ENCODE measurements at places on chromosomes 7 and 10.
A peak's percentile ranks its signal among the peaks of the same experiment; 100 is the strongest.

DNA sequence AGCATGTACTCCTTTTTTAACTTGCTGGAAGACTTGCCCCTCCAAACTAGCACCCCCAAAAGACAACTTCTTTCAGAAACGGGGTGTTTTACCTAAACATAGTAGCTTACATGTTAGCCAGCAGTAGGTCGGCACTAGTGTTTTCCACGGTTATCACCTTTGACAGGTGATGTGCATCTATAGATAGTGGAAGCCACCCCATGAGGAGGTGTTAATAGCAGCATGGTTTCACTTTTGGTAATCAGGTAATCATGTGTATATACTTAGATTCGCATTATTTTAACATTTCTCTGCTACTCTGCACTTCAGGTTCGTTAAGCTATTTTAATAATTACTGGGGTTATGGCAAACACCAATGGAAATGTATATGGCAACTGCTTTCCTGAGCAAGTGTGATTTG lies 17.6 kb downstream of the SRI start:
- no peak for DNase-seq

GRCh38 chr10:35913628-35914027 lies 271.5 kb upstream of the FZD8 start:
- no peak for DNase-seq

GRCh38 chr10:53162856-53163255 lies 390.3 kb upstream of the MBL2 start:
- DNase-seq = no peak

- peak; percentile 3 for DNase-seq
Observed at GRCh38 chr10:61140765-61141392, 196.9 kb upstream of the RHOBTB1 start.

GRCh38 chr10:12726971-12727831 lies 274.3 kb downstream of the CCDC3 start:
- no peak for DNase-seq

DNA sequence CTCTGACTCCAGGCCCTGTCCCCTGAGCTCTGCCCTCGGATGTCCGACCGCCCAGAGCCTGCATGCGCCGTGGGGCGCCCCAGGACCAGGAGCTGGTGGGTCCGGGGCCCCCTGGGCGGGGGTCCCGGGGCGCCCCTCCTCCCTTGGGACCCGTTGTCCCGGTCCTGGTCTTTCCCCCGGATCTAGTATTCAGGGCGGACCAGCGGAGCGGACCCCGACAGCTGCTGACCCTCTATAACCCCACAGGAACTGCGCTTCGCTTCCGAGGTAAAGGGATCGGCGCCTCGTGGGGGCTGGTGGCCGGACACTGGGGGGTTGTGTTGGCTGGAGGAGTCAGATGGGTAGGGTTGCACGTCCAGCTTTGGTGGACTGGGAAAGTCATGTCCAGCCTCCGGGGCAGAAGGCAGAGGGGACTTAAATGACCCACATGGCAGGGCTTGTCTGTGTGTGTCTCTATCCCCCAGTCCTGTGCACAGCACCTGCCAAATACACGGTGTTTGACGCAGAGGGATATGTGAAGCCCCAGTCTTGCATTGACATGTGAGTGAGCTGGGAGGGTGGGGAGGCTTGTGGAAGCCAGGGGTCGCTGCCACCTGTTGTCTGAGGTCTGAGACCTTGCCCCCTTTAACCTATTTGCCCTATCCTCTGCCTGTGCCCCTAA lies 520 bp downstream of the MOSPD3 start:
- no peak for DNase-seq

- DNase-seq = no peak
Observed at GRCh38 chr7:80851896-80852476, 66.9 kb downstream of the SEMA3C start.

- no peak for DNase-seq
Observed at GRCh38 chr7:30912986-30913811, 1.5 kb downstream of the AQP1 start.

GRCh38 chr7:156005202-156005691 lies 193.0 kb upstream of the SHH start:
- DNase-seq = no peak

- no peak for DNase-seq
Observed at GRCh38 chr7:73623798-73624668, at the start of gene MLXIPL. Gene MLXIPL (minus strand): TSS chr7:73624522. CDS start chr7:73624492, 30 bp downstream.

DNA sequence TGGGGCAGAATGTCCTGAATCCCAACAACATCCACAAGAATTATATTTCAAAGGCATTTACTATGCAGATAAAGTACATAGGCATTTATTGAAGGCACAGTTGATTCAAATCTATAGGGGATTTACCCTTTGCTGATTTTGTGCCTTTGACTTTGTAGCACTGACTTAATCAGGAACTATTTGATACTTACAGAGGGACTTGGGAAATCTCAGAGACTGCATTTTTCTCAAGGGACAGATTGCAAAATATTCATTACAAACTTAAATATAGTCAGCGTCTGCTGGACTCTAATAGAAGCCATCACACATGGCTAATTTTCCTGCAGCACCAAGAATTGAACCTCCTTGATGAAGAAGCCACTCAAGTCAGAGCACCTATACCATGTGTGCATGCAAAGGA lies 44.9 kb downstream of the FAS start:
- no peak for DNase-seq

DNA sequence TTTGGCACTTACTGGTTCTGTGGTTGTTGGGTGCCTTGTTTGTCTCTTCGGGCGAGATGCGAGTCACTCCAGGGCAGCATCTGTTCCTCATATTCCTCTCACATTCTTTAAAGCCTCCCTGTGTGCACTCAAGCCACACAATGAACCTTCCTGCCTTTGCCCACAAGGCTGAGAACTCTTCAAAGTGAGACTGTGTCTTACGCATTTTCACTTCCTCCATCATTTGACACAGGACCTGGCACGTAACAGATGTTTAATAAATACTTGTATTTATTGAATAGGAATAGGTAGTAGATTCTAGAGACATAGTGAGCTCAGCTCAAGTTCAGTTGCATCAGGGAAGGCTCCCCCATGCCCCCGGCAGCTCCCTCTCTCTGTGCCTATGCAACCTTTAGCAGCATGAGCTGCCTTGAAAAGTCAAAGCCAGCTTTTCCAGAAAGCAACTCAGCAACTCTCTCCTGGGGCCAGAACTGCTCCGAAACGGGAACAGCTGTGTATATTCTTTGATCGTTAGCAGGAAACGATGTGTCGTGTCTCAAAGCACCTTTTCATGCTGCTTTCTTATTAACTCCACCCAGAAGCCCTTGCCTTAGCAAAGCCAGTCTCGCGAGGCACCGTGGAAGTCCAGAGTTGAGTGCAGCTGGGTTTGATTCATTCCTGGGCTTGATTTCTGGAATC lies 97.5 kb downstream of the PFKFB3 start:
- peak; percentile 36 for DNase-seq

- peak; percentile 28 for DNase-seq
Observed at GRCh38 chr7:1939434-1940401, 269.6 kb downstream of the ELFN1 start.

DNA sequence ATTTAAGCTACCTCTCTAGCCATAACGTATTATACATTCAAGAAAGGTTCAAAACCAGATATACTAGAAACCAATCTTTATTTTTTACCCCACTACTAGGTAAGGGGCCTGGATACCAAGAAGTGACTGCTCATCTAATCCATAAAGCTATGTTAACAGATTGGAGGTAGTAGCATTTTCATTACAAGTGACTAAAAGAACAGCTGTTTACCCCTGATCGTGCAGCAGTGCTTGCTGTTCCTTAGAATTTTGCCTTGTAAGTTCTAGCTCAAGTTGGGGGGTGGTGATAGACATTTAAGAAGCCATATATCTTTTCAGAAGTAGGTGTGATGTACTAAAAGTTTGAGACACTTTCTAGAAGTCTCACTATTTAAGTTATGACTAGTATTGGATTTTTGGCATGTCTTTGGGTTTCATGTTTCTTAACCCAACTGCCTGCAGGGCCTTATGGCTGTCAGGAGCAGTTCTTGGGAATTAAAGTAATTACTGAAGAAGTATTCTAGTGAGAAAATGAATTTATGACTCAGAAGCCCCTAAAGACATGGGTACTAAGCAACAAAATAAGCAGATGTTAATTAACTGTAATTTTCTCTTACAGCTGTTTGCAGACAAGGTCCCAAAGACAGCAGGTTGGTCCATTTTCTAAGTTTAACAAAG lies 2.3 kb downstream of the PPIA start:
- no peak for DNase-seq

- no peak for DNase-seq
Observed at GRCh38 chr7:29622335-29623265, 59.0 kb downstream of the PRR15 start.

- no peak for DNase-seq
Observed at GRCh38 chr7:127911968-127912511, 119.2 kb downstream of the LRRC4 start.

GRCh38 chr10:119326167-119326566 lies 118.8 kb downstream of the GRK5 start:
- no peak for DNase-seq

GRCh38 chr7:39043531-39043930 lies 65.8 kb downstream of the POU6F2 start:
- no peak for DNase-seq

DNA sequence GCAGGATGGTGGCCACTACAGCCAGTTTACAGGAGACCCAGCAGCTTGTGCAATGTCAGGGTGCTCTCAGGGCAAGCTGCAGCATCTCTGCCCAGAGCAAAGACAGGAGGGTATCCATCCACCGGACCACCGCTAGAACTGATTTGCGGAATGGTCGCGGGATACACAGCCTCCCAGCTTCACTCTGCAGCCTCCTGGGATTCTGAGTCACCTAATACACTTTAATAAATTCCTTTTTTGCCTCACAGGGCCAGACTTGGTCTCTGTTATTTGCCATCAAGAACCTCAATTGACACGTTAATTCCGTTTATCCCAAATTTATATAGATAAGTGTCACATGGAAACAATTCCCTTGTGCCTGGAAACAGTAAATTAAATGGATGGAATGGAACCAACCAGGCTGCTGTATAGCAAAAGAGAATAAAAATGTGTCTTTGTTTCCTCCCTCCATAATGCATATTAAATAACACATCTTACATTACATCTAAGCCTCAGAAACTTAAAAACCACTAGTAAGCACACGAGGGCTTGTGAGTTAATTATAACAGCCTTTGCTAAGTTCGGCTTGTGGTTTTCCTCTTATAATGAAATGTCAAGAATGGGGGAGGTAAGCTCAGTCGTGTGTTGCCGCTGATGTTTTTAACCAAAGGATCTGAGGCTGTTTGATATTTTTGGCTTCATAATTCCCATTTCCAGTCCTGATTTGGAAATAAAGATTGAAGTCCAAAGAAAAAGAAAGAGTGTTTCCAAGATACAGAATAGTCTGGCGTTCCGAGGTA lies 52.1 kb downstream of the ADRB1 start:
- no peak for DNase-seq

GRCh38 chr7:55130395-55131141 lies 111.8 kb downstream of the EGFR start:
- DNase-seq = no peak

DNA sequence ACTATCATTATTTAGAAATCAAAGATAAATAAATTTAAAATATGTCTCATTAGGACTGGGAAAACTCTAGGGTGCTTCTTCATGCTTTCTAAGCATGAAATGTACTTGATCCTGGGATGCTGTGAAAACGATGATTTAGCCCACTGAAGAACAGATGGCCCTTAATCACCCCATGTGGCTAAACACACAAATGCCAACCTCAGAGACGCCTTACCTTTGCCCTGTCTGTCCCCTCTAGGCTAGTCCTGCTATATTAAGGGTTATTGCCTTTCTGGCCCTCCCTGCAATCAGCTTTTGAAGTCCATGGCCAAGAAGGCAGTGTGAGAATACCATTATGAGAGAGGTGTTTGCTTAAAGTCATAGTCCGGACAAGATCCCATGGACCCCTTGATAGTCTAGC lies 217.2 kb downstream of the TWIST1 start:
- no peak for DNase-seq

DNA sequence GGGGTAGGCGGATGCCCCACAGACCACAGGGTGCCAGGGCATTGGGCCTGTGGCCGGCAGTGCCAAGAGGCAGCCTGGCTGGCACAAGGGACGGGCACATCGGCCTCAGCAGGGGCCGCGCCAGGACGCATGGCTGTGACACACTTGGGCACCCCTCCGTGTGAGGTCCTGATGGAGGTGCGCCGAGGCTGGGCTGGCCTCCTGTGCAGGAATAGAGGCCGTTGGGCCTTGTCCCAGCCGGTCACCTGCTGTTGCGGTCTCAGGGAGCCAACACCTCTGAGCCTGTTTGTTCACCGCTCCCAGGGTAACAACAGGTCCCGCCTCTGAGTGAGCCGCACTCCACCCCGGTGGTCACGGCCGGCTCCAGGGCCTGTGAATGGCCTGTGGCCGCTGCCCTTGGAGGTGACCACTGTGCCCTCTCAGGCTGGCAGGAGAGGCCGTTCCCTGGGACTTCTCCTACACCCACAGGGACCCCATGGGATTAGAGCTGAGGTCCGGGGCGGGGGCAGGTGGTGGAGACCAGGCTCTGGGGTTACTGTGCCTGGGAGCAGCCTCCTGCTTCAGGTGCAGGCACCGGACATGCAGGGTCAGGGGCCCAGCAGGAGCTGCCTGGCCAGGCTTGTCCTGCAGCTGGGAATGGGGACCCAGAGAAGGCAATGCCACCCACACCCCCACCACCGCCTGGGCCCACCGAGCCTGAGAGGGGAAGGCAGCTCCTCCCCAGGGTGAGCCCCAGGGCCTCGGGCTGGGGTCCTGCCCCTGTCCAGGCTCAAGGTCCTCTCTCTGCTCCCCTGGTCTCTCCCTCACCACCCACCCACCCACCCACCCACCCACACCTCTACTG lies 12.0 kb downstream of the PWWP2B start:
- no peak for DNase-seq

- DNase-seq = no peak
Observed at GRCh38 chr7:72343991-72344390, 68.1 kb downstream of the CALN1 start.

- DNase-seq = no peak
Observed at GRCh38 chr7:135855846-135856245, 107.2 kb upstream of the FAM180A start.

DNA sequence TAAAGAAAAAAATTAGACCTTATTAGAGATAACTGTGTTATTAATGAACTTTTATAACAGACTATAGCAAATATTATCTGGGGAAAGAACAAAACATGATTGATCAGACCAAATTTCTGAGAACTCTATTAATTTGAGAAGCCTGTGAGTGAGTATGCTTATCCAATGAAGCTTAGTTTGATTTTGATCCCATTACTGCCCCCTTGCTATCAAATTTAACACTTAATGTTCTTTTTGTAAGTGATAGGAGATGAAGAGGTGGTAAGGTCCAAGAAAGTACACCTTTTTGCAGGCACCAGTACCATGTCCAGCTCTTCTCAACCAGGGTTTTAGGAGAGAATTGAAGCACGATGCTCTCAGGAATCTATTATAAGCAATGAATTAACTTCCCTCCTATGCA lies 49.9 kb downstream of the ZNF365 start:
- DNase-seq = no peak
